ENCODE measurements at places on chromosomes 11 and 22.
A peak's percentile ranks its signal among the peaks of the same experiment; 100 is the strongest.

- DNase-seq, result peak; percentile 49
Measured at GRCh38 chr11:47186700-47187695, 764 bp upstream of the PACSIN3 start.

DNA sequence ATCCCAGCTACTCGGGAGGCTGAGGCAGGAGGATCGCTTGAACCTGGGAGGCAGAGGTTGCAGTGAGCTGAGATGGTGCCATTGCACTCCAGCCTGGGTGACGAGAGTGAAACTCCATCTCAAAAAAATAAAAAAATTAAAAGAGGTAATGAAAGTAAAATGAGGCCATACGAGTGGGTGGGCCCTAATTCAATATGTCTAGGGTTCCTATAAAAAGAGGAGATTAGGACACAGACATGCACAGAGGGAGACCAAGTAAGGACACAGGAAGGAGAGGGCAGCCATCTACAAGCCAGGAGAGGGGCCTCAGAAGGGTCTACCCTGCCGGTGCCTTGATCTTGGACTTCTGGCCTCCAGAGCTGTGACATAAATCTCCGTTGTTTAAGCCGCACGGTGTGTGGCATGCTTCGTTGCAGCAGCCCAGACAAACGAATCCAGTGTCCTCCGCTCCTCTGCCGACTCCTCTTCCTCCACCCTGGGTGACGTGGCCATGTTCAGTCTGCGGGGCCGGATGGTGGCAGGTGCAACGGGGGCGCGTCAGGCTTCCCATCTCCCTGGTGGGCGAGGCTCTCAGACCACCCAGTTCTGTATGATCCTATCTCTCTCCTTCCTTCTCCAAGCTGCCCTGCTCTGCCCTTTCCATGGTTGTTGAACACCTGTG lies 51.6 kb upstream of the PARVG start:
- DNase-seq, result no peak

DNA sequence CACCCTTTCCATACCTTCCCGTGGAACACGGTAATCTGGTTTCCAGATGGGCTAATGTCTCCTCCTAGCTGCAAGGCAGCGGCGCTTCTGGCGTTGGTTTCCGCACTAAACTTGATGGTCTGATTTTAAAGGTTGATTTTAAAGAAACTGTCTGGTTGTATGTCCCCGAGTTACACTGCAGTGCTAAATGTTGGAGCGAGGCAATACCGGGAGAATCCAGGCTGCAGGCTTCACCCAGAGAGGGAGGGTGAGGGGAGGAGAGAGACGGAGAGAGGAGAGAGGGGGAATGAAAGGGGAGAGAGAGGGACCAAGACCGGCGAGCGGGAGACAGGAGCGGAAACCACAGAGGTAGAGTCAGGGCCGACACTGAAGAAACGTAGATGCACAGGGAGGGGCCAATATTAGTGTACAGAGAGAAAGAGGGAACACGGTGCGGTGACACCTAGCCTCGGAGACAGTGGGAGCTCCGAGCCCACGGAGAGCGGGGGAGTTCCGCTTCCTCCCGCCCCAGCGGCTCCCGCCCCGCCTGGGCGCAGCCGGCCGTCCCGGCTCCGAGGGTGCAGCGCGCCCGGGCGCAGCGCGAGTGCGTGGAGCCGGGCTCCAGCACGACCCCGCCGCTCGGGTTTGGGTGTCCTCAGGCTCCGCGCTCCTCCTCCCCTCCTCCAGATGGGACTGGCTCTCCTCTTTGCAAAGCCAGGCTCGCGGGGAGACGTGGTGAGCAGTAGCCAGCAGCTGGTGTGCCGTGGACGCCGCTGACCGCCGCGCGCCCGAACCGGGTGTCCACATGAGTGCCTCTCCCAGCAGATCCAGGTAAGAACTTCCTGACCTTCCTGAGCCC lies 71.9 kb upstream of the GRAMD1B start:
- no peak for DNase-seq

DNA sequence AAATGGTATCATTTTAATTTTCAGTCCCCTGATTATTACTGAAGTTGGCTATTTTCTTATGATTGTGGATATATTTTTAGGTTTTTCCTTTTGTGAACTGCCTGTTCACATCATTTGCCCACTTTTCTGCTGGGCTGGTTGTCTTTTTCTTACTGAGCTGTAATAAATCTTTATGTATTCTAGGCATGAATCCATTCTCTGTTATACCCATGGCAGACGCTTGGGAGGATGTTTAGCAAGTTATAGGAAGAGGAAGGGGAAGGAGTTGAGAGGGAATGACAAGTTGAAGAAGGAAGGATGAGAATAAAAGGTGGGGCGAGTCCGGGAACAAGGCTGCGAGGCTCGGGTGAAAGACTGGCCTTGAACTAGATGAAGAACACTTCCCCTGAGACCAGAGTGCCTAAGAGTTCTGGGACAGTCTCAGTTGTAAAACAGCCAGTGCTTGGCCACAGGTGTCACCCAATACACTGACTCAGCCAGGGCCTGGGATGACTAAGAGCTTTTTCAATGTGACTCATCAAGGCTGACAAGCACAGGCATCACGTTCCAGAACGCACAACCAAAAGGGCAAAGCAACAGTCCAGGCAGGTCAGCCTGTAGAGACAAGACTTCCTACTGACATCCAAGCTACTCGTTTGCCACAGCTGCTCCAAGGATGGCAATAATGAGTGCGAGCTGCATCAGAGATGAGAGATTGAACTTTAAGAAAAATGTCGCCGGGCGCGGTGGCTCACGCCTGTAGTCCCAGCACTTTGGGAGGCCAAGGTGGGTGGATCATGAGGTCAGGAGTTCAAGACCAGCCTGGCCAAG lies 35.2 kb downstream of the LRFN4 start:
- DNase-seq, result no peak

DNA sequence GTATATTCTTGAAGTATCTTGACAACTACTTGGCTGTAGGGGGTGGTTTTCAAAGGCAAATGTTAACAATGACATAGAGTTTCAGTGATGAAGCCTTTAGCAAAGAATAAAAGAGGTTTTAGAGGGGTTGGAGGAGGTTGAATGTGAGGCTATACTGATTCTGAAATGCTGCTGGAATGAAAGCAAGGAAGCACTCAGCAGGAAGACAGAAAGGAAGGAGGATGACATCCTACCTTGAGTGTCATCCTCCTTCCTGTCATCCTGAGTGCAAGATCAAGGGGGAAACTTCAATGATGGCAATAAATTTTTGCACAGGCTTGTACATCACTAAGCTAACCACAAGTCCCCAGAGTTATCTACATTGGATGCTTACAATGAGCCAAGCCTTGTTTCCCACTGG lies 120.5 kb downstream of the APIP start:
- no peak for DNase-seq

DNA sequence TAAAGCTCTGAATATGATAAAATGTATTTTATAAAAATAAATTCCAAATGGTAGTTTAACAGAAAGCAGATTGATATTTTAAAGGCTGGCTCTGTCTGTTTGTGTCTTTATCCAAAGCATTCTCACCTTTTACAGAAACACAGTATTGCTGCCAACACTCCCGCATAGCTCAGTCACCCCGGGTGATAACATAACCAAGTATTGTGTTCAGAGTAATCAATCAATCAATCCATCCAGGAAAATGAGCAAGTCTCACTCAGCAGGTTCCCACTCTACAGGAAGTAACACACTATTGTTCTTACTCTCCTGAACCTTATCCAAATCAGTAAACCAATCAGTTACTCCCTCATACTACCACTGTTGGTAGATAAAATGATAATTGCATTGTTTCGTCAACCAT lies 203.4 kb downstream of the LRRC4C start:
- no peak for DNase-seq

GRCh38 chr11:35323076-35323868 lies 96.1 kb downstream of the SLC1A2 start:
- DNase-seq, result no peak

GRCh38 chr11:129973809-129974208 lies 28.8 kb downstream of the PRDM10 start:
- no peak for DNase-seq

- no peak for DNase-seq
Measured at GRCh38 chr11:112630496-112630895, 330.7 kb upstream of the NCAM1 start.

DNA sequence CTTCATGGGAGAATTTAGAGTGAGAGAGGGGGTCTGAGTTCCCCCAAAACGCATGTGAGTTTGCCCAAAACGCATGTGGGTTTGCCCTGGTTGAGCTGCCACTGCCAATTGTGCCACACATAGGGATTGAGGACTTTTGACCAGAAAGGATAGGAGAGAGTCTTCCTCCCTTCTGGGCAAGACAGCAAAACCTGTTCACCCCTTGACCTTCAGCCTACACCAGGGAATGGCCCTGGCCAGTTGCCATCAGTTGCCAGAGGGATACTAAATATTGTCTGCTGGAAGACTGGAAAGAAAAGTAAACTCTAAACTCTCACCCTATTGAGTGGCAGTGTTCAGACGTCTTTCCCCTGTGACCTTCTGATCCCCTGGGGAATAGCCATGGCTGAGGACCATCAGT lies 363.8 kb downstream of the DLG2 start:
- no peak for DNase-seq

GRCh38 chr11:59141673-59142460 lies 789 bp upstream of the FAM111A start:
- no peak for DNase-seq

GRCh38 chr22:45704648-45705047 lies 33.0 kb downstream of the ATXN10 start:
- DNase-seq, result no peak

GRCh38 chr11:15683528-15683927 lies 568.8 kb downstream of the INSC start:
- DNase-seq, result no peak

- no peak for DNase-seq
Measured at GRCh38 chr11:86719781-86720463, 47.5 kb upstream of the ME3 start.

DNA sequence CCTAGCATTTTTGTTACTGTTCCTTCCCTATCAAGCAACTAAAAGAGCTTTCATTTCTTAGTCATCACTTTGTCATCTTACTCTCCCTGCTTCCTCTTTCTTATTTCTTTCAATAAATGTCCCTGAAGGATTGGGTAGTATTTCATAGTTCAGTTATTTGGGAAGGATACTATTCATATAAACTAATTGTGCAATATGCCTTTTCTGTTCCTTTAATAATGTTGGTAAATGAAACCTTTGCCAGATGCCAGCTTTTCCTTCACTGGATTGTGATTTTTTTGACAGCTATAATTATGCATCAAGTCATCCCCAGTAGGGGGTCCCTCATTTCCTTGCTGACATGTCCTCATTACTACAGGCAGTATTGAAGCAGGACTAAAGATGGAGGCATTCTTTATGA lies 101.7 kb downstream of the ATM start:
- peak; percentile 5 for DNase-seq

- no peak for DNase-seq
Measured at GRCh38 chr11:128544471-128545051, 42.8 kb downstream of the ETS1 start.

DNA sequence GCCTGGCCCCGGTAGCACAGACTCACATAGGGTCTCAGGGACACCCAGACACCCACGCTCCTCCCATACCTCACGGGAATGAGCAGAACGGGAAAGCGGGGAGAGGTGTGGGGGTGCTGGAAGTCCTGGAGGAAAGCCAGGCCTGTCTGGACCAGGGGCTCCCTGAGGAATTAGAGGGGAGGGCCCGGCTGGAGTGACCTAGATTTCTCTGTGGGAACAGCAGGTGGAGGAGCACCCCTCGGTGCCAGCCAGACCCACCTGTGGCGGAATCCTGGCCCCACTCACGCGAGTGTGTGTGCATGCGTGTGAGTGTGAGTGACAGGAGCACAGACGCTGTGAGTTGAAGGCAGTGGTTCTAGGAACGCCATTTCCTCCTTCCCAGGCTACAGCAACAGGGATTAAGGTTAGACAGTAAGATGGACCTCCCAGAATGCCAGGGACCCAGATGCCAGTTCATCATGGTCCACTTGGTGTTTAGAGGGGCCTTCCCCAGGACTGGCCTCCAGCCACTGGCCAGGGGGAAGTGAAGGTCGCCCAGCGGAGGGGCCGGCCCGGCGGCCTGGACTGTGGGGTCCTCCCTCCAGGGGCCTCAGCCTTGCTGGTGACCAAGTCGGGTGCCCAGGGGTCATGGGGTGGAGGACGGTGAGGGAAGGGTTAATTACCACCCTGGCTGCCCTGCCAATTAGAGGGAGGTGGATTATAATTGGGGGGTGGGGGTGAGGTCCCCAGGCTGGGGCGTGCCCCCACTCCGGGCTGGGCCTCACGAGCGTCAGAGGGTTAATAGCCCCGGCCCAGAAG lies 1.0 kb downstream of the PKP3 start:
- DNase-seq, result no peak

DNA sequence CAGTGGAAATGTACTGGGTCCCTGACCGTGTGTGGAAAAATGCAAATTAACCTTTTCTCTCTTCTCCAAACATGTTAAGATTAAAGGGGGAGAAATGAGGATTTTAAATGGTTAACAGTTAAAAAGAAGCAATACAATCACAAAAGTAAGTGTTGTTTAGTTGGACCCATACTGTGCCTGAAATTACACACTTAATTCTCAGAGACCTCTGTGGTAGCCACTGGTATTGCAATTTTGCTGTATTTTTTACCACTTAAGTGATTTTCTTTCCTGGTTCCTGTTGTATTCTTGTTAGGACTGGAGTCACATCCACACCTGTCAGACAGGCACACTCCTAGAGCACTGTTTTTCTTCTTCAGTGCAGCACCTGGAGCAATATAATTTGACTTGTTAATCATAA lies 179.6 kb upstream of the PDGFD start:
- DNase-seq, result peak; percentile 47

DNA sequence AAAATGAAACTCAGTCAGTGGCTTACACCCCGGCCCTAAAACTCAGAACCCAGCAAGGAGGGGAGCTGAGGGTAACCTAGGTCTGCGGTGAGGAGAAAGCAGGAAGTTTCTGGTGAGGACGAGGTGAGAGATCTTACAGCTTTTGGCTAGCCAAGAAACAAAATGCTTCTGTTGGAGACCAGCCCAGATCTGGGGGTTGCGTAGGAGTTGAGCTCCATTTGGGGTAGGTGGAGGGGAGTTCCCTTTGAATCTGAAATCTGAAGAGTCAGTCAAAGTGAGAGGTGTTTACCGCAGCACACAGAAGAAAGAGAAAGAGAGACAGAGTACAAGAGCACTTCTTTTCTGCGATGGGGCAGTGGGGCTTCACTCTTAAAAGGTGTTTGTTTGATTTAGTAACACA lies 29.6 kb downstream of the EHF start:
- peak; percentile 79 for DNase-seq

- no peak for DNase-seq
Measured at GRCh38 chr11:132821014-132821413, 711.3 kb downstream of the OPCML start.

- DNase-seq, result no peak
Measured at GRCh38 chr11:833114-833791, 501 bp downstream of the CD151 start.

DNA sequence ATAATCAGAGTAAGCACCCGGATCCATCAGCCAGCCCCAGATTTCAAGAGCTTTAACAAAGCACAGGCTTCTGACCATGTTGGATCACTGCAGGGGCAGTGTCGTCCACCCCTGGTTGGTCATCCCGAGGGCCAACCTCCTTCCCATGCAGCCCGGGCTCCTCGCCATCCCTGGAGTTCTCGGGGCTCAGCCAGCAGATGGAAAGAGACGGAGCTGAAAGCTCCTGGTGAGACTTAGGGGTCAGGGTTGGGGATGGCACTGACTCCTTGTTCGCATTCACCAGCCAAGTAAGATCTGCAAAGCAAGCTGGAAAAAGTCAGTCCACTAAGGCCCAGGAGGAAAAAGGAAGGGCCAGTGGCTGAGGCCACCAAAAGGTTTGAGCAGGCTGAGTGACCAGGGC lies 888.9 kb downstream of the BRD1 start:
- no peak for DNase-seq
